Bronchial epithelial cell (primary cell): ENCODE measurements at places on chromosomes 1 and 21. TPM values are rescaled to one million over a fixed set of nuclear protein-coding genes. Genes with fewer than 3 reads are reported as not detected.

GRCh38 chr1:187928288-187928687 is 1099.5 kb downstream of the PLA2G4A start:
- peak; percentile 31 for DNase-seq

- DNase-seq, result no peak
Measured at GRCh38 chr1:226979115-226979516, 39.0 kb downstream of the COQ8A start.

GRCh38 chr1:59972216-59972927 is 45.8 kb upstream of the CYP2J2 start:
- DNase-seq, result no peak

- DNase-seq, result peak; percentile 13
Measured at GRCh38 chr1:174964972-174965361, 34.8 kb upstream of the CACYBP start.

GRCh38 chr1:243483071-243483771 is 227.4 kb downstream of the SDCCAG8 start:
- no peak for DNase-seq

DNA sequence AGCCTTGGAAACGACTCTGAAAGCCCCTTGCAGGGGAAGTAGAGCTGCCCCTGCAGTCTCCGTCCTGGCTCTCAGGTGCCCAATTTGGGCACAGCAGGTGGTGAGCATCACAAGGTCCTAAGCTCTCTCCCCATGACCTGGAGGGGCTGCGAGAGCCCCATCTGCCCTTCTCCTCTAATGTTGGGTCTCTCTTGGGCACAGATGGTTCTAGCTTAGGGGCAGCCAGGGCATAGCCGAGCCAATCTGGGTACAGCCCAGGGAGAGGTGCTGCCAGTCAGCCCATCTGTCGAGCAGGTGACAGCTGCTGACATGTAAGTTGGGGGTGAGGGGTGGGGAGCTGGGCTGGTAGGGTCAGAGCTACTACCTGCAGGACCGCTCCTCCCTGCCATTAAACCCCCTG is 50.7 kb downstream of the SYT2 start:
- DNase-seq, result no peak

DNA sequence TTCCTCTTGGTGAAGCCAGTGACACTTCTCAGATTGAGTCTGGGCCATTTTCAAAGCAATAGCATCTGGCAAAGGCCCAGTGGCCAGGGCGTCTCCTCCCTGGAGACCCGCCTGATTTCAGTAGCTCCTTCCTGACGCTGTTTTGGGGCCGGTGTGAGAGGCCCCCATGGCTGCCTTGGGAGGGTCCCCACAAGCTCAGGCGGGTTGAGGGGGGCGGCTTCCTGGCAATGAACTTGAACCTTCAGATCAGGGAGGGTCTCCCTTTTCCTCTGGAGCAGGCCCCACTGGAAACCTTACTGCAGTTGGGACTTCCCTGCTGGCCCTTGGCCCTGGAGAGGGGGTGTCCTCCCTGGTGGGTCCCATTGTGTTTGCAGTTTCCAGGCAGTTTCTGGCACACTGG is 121.2 kb downstream of the CRYAA start:
- no peak for DNase-seq

DNA sequence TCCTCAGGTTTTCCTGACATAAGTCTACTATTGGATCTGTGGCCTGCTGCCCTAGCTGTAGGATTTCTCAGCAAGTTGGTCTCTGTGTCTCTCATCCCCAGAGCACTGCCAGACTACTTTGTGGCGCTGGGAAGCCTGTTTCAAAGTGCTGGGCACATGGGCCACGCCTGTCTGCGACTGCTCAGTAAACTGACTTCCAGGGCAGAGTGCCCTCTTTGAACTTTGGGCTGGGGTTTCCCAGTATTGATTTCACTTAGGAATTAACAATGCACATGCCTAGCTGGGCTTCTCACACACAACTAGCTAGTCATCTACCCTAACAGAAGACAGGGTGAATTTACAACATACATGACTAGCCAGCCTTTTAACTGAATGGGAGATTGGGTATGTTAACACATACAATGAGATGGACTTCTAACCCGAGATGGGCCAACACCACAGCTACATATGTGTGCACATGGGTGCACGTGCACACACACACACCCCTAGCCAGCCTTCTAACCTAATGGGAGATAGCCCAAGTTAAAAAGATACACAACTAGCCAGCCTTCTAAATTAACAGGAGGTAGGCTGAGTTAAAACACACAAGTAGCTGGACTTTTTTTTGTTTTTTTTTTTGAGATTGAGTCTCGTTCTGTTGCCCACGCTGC is 6.9 kb upstream of the TRIM17 start:
- DNase-seq, result no peak

GRCh38 chr1:172499636-172500141 is 33.3 kb upstream of the SUCO start:
- peak; percentile 79 for DNase-seq

DNA sequence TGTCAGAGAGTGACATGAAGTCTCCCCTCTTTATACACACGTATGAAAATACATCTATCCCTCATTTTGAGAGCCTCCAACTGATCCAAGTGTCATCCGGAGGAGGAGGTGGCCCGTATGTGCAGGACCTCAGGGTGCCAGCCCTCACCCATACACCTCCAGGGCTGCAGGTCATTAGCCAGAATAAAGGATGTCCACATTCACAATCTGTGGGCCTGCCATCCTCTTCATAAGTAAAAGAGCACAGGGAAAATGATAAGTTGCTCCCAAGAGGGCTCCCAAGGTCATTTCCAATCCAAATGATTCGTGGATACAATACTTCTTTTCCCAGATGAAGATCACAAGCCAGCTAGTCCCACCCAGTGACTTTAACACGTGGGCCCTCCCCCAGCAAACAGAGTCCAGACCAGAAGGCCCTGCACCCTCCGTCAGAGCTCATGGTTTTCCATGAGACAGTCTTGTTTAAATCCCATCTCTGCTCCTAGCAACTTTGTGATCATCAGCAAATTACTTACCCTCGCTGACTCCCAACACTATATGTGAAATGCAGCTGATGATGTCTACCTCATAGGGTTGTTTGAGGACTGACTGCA is 28.6 kb downstream of the RNASEL start:
- no peak for DNase-seq

The RHBG gene
- total RNA-seq, result under 0.01 and 0.13 TPM in 2 replicates

The KRTAP12-2 gene
- not detected in 2 replicates for total RNA-seq

The HAO2 gene
- total RNA-seq, result 0.13 TPM in 1 of 2 replicates, not detected in the other

The CDC20 gene
- total RNA-seq, result 2.6 and 3.1 TPM in 2 replicates

The MMEL1 gene
- total RNA-seq, result 0.13 TPM in 1 of 2 replicates, not detected in the other

The LENEP gene
- 0.51 TPM in 1 of 2 replicates, not detected in the other for total RNA-seq
